ENCODE measurements at places on chromosomes 3 and 15.

GRCh38 chr3:149790268-149790667 lies 2.1 kb downstream of the ANKUB1 start:
- DNase-seq, result no peak

- no peak for DNase-seq
Measured at GRCh38 chr3:143483214-143483613, 363.6 kb downstream of the CHST2 start.

DNA sequence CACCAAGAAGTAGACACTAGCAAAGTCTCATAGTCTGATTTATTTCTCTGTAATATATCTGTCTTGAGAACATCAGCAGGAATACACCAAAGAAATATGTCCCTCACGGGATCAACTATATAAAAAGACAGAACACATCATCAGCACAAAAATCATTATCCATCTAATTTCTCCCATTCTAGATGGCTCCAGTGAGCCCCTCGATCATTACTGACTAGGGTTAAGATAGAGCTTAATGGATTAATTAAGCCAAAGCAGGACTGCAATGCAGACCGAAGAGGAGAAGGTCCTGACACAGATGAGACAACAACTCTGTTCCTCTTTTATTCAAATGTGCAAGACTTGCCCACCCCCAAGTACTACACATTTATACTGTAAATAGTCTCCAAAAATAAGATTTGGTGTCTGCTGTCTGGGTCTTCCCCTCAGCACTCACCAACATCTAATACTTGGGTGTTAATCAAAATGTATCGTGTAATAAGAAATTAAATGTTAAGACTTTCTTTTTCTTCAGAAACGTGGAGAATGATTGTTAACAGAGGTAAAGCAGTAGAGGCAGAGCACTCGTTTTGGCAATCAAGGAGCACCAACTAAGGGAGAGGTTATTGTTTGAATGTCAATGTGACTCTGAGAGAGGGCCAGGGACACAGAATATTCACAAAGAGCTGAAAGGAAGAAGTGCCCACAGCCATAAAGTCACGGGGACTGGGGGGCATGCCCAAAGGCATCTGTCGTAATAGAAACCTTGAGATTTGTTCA lies 133.6 kb downstream of the TIGIT start:
- no peak for DNase-seq

DNA sequence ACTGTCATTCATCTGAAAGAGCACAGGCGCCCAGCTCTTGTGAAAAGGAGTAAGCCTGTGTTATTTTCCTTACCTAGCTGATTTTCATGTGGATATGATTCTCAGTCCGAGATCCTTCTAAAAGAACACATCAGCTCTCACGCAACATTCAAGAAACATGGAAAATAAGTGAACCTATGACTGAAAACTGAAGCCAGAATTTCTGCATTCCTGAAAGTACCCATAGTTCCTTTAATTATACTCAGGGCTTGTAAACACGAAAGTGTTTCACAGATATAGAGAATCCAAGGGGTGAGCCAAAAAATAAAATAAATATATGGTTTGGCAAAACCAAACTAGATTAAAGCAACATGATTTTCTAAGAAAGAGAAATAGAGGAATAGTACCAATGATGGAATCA lies 100.8 kb upstream of the CHMP2B start:
- DNase-seq, result no peak

GRCh38 chr3:139746481-139746880 lies 68.7 kb upstream of the NMNAT3 start:
- no peak for DNase-seq

Measured in stimulated activated CD4-positive, alpha-beta T cell treated with anti-CD3 and anti-CD28 coated beads, Interleukin-12 subunit alpha, Interleukin-12 subunit beta, amount 100 ng/mL, for 24 hours (primary cell).